ENCODE measurements at places on chromosomes 13 and 19.

- no peak for DNase-seq
Observed at GRCh38 chr13:25771641-25772478, 280.0 kb downstream of the SHISA2 start.

GRCh38 chr13:37345869-37346268 is 240.4 kb upstream of the CSNK1A1L start:
- no peak for DNase-seq

DNA sequence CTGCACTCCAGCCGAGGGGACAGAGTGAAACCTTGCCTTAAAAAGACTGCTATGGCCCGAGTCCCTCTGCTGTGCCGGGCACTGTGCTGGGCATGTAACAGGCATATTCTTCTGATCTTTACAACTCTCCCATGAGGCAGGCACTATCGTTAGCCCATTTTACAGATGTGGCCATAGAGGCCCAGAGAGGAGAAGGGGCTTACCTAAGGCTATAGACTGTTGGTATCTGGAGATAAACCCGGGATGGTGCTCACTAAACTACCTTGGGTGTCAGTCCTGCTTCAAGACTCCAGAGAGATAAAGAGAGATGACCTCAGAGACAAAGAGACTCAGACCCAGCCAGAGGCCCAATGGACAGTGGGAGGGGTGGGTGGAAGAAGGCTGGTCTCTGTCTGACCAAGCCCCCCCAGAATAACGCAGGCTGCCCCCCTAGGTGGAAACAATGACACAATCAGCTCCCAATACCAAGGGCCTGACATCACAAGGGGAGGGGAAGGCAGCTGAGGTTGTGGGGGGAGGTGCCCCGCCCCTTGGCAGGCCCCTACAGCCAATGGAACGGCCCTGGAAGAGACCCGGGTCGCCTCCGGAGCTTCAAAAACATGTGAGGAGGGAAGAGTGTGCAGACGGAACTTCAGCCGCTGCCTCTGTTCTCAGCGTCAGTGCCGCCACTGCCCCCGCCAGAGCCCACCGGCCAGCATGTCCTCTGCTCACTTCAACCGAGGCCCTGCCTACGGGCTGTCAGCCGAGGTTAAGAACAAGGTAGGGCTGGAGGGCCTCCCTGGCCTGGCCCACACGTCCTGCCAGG is at the start of gene CNN1:
TSS of gene CNN1 (plus strand) at position 620 of the 805 bp plus-strand sequence. CDS start at position 697, 77 bp downstream.
- peak; percentile 74 for DNase-seq

- no peak for DNase-seq
Observed at GRCh38 chr19:38291855-38292254, 12.2 kb upstream of the C19orf33 start.

- DNase-seq = no peak
Observed at GRCh38 chr13:23480324-23480723, 46.8 kb upstream of the SACS start.
